A172 (cell line): ENCODE measurements at places on chromosomes 5 and 9. TPM values are rescaled to one million over a fixed set of nuclear protein-coding genes. Genes with fewer than 3 reads are reported as not detected.

The ZNF169 gene
- total RNA-seq, result 2.2 and 3.2 TPM in 2 replicates

The LCN9 gene
- not detected in 2 replicates for total RNA-seq

DNA sequence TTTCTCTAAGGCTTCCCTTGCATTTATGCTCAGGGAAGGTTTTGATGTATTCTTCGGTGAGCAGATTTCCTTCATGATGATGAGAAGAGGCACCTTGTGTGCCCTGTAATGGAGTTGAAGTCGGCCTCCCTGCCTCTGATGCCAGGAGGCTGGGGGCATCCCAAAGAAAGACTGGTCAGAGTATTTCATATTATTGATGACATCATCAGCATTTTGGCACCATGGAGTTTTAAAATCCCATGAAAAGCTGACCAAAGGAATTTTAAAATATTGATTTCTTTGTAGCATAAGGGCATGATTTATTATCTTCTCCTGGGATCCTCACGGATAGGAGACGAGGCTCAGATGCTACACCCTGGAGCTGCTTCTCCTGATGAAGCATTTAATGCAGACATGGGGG, 231.2 kb upstream of the IRX1 start:
- DNase-seq, result no peak

GRCh38 chr5:14635656-14636055, 28.9 kb upstream of the OTULIN start:
- DNase-seq, result no peak

- DNase-seq, result peak; percentile 65
These were observed 61.8 kb downstream of the ABCA1 start for GRCh38 chr9:104866191-104866590.

DNA sequence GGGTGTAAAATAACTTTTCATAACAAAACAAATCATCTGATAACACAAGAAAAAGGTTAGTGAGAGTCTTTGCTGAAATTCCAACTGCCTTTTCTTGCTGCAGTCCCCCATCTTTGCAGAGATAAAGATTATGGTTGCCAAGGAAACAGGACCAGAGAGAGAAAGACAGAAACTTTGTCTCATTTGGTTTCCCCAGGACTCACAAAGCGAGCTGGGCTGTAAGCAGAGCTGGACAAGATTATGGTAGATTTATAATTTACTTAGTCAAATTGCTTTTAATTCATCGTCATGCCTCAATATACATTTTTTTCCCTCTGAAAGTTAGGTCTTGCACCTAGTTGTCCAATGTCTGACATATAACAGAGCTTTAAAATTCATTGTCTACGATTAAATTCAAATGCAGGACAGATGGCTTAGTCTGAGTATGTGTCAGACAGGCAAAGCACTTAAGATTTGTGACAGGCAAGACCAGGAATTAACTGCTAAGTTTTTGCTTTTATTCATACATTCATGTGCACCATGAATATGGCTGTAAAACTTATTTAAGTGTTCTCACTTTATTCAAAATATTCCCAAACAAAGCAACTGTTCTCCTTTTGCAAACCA, 17.4 kb downstream of the ENC1 start:
- no peak for DNase-seq
